Mammary epithelial cell (primary cell): ENCODE measurements at places on chromosomes 6 and 20.

DNA sequence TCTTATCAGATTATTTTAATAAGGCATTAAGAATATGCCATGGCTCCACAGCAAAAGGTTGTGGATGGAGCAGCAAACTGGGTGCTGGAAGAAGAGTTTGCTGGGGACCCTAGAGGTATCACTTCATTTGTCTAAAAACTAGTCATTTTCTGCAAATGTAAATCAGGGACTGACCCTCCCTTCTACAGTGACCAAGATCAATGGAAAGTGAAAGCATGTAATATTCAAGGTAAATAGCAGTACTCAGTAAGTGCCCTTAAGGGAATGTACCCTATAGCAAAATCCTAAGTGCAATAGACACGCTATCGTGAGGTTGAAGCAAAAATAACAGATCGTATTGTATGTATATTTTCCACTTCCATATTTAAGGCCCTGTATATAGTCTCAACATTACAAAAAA, 38.7 kb downstream of the TRDN start:
- DNase-seq = no peak

GRCh38 chr6:18400831-18401446, 13.8 kb downstream of the RNF144B start:
- no peak for DNase-seq

- no peak for DNase-seq
Measured at GRCh38 chr6:43819958-43820357, 49.9 kb downstream of the VEGFA start.

DNA sequence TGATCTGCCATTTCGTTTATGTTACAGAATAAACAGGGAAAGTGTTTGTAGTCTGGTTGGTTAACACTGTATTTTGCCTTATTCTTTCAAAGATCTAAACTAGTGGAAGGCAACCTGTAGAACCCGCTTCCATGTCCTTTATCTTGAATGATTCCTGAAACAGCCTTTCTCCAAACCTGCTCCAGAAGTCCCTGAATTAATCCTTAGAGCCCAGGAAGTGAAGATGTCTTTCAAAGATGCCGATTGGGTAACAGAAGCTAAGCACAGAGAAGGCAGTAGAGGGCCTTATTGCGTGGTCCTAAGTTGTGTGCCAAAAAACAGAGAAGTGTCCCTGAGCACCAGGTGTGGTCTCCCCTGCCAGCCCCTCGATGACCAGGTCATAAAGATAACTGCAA, 19.2 kb upstream of the ZSCAN16 start:
- DNase-seq = peak; percentile 12

GRCh38 chr20:1880529-1881239, 14.5 kb upstream of the SIRPA start:
- no peak for DNase-seq

DNA sequence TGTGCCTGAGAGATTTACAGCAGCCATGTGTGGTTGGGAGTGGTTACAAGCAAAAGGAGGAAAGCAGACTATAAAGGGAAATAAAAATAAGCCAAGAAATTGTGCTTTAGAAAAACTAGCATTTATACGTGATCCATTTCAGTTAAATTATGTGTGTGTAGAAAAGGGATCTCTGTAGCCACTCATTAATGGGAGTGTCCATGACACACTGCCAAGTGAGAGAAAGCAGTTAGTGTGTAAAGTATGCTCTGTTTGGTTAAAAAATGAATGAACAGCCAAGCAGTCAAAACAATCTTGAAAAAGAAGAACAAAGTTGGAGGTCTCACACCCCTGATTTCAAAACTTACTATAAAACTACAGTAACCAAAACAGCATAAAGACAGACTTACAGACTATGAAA, 67.9 kb upstream of the GGTLC1 start:
- no peak for DNase-seq

GRCh38 chr6:41785689-41786450, 1.6 kb upstream of the TOMM6 start:
- DNase-seq = no peak

GRCh38 chr20:13883425-13883824, 98.6 kb downstream of the NDUFAF5 start:
- no peak for DNase-seq

DNA sequence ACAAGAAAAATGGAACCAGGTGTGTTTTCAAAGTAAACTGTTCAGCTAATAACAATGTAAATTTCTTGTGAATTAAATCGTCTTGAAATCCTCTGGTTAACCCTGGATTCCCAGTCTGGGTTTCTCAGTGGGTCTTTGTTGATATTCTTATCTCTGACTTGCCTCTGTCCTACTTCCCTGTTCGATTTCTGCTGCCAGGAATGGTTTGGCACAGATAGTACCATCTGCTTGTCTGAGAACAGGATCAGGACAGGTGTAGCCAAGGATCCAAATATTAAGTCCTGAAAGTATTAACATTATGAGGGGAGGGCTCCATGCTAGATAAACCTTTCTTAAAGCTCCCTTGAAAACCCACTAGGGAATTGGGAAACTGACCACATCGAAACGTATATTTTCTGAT, 30.1 kb downstream of the ARFGEF2 start:
- no peak for DNase-seq

- DNase-seq = no peak
Measured at GRCh38 chr6:25966711-25967110, 4.1 kb downstream of the TRIM38 start.

DNA sequence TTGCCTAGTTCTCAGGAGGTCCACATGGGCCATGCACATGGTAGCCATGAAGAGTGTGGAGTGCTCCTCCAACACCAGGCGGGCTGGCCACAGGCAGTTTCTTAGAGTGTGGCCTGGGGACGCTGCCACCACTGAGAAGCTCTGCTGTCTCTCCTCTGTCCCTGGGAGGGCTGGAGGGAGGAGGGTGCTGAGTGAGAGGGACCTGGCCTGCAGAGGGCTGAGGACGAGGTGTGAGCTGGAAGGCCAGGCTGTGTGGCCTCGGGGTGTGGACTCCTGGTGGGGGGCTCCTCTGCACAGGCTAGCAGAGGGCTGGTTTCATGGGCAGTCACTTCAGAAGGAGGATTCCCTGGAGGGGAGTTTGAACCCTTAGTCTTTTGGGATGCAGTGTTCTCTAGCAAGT, 39.7 kb downstream of the SYNJ2 start:
- no peak for DNase-seq

- no peak for DNase-seq
Measured at GRCh38 chr6:43871933-43872332, 101.9 kb downstream of the VEGFA start.

DNA sequence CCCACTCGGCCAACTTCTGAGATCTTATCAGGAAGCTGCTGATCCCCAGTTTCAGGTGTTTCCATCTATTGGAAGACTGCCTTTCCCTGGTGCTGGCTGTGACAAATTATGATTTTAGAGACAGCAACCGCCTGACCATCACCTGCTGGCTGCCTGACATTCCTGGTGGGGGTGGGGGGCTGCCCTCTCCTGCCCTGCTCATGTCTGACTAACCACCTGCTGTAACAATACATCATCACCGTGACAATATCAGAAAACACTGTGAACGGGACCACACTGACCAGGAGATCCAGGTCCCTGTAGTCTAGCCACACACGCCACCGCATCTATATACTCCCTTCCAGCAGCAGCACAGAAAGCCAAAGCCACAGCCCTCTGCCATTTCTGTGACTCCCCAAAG, 537.5 kb downstream of the QKI start:
- no peak for DNase-seq
